ENCODE measurements at places on chromosomes 4 and X.

DNA sequence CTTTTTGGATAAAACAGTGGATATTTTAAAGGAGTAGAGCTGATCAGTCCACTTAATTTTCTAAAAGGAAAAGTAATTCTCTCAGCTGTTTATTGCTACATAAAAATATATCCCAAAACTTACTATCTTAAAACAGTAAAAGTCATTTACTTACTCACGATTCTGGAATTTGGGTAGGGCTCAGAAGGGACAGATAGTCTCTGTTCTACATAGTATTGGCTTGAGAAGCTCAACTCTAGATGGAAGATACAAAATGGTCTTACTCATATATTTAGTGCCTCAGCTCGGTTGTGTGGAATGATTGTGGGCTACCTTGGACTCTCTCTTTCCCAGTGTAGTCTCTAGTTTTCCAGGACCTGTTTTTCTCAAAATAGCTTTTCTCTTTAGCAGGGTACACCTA lies 691.5 kb upstream of the POU3F4 start:
- DNase-seq = no peak

DNA sequence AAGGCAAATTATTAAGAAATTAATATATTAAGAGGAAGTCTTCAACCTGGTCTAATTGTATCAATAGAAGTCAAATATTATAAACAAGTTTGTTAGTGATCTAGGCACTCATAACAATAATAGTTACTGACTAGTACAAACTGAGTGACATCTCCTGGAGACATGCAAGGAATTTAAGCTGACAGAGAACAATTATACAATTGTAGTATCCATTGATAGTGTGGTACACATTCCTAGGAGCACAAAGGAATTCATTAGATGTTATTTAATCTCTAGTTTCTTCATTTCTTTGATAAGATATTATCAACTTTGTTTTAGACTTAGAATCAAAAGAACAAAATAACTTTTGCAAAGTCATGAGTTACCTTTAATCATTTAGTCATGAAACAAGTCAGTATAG lies 1048.6 kb downstream of the PCDH7 start:
- DNase-seq = no peak

GRCh38 chr4:4689694-4690440 lies 148.0 kb upstream of the STX18 start:
- DNase-seq = no peak

DNA sequence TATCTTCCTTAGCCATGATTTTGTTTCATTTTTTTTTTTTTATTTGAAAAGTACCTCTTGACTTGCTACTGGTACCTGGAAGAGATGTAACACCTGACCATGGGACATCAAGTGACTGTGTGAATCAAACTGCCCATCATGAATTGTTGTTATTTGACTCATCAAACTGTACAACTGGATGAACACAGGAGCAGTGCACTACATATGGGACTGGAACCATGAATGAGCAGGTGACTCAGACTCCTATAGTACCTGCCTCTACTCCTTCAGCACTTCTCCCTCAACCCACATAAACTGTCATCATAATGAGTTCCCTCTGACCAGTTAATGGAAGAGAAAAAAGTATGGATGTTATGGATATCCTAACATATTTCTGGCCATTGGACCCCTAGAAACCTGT lies 15.9 kb upstream of the UBE2D3 start:
- no peak for DNase-seq

DNA sequence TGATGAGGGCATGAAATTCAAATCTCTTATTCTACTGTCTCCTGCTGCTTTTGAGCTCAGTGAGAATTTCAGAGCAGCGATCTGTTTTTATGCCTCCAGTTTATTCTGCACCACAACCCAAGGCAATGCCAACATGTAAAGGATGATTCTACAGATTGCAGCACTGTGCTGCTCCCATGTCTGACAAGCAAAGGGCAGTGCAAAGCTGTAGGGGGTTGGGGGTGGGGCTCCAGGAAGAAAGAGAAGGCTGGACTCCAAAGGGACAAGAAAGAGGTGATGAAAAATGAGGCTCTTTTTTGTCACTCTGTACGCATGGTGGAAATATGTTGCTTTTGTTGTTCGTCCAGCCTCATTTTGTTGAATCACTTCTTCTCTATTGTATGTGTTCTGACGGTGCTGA lies 254.6 kb downstream of the STIM2 start:
- no peak for DNase-seq

- no peak for DNase-seq
These were observed 4.9 kb downstream of the LYAR start for GRCh38 chr4:4284827-4285618.

DNA sequence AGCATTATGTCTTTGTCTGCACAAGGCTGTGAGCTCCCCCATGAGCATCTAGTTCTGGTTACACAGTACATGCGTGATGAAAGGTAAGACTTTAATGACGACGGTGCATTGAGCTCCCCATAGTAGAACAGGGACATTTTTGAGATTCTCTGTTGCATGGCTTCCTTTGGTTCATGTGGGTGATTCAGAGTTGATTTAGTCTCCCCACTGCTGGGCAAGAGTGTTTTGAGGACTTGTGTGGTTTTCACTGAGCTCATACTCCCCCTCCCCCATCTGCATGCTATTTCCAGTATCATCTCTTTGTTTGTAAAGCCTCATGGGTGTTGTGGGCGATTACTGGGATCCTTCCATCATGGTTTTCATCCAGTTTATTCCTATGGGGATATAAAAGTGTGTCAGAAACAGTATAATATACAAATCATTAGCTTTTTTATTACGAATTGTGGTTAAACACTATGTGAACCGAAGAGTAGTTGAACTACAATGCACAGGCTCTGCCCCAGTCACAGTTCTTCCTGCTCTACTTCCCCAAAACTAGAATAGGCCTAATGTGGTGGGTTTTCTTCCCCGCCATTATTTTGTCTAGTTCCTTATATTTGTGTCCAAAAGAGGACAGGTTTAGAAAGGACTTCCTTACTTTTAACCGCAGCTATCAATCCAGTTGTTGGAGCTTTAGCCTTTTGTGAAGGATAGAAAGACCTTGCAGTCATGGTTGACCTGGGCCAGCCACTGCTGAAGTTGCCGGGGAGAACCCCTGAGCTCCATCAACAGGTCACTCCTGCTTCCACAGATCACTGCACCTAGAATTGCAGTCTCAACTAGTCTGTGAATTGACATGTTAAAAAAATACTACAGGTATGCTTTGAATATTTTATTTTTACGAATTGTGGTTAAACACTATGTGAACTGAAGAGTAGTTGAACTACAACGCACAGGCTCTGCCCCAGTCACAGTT lies 30.4 kb downstream of the KIT start:
- DNase-seq = no peak

- DNase-seq = no peak
These were observed 589 bp upstream of the KIT start for GRCh38 chr4:54657185-54657550.

- DNase-seq = no peak
These were observed 9.5 kb downstream of the CSTF2 start for GRCh38 chrX:100829730-100830129.

- DNase-seq = no peak
These were observed 3.5 kb downstream of the PKD2 start for GRCh38 chr4:88010966-88011365.

DNA sequence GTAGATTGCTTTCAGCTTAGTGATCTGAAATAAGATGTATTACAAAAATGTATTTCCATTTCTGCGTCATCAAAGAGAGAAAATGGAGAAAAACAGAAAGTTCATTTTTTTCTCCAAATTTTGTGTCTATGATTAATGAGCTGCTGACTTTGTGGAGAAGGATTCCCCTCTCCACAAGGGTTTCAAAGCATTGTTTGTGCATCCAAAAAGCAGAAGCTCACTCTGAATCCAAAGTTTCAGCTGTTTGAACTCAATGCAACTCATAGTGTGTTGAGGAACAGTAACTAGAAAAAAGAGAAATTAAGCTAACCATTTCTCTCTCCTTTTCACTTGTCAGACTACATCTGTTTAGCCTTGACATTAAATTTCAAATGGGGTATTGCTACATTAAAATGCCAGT lies 62.9 kb upstream of the SLC7A11 start:
- DNase-seq = no peak

GRCh38 chr4:79574741-79575451 lies 166.9 kb upstream of the GK2 start:
- DNase-seq = no peak

GRCh38 chr4:142316913-142317312 lies 529.2 kb downstream of the INPP4B start:
- DNase-seq = no peak

DNA sequence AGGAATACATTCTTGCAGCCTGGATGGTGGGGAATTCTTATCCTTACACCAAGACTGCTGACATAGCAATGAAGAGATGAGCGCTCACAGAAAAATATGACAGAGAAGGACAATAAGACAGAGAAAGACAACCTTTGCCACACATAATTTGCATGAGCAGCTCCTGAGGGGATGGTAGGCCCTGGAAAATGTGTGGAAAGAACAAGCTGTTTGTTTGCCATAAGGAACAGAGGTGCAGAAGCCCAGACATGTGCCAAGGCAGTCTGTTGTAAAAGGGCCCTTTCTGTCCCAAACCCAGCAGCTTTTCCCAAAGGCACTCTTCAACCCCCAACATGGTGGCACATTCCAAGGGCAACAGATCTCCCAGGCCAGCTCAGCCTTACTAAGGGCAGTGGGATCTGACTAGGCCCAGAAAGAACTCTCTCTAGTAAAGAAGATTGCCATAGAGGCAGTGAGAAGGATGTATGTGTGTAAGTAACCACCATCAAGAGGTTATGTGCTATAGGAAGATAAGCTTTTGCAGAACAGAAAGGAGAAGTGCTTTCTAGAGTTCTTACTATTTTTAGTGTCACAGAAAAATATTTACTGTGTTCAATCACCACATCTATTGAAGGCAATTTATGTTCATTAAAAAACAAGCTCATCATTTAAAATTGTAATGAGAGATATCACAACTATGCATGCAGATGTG lies 287.0 kb upstream of the RASGEF1B start:
- no peak for DNase-seq

GRCh38 chr4:68951078-68951805 lies at the start of gene UGT2A3:
TSS of gene UGT2A3 (minus strand) at chr4:68951804. CDS start at chr4:68951760, 44 bp downstream.
- no peak for DNase-seq
